Fibroblast of villous mesenchyme (primary cell): ENCODE measurements at places on chromosomes 7 and 10. TPM values are rescaled to one million over a fixed set of nuclear protein-coding genes. Genes with fewer than 3 reads are reported as not detected.

Gene GAD2
- not detected in 2 replicates for total RNA-seq

DNA sequence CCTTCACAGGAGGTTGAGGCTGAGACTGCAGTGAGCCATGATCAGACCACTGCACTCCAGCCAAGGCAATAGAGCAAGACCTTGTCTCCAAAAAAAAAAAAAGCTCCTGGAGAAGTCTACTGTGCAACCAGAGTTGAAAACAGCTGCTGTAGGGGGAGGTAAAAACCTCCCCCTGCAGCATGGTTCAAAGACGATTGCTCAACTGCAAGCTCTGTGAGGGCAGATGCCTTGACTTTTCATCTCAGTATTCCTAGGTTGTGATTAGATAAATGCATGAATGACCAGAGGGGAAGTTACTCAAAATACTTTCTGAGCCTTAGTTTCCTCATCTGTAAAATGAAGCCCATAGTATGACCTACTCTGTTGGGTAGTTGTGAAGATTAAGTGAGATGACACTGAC lies 25.0 kb upstream of the PPA1 start:
- peak; percentile 21 for DNase-seq

- DNase-seq, result no peak
These were observed 57.9 kb downstream of the CUX1 start for GRCh38 chr7:101875283-101875846.

Gene HPS1
- 43.2 and 49.3 TPM in 2 replicates for total RNA-seq

- peak; percentile 49 for DNase-seq
These were observed 47.3 kb upstream of the INSYN2A start for GRCh38 chr10:127243490-127244272.

DNA sequence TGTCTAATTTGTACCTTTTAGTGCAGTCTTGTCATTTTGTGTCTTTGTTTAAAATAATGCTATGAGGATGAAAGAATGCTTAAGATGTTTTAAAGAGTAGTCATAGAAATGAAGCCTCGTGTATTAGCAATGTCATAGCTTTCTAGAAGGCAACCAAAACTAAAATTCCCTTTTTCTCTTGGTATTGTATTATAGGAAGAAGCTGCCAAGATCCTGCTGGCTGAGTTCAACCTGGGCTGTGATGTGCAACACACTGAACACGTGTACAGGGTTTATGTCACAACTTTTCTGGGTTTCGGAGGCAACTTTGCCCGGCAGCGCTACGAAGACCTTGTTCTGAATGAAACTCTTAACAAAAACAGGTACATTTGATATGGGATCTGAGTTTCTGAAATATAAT lies 36.2 kb downstream of the COX15 start:
- no peak for DNase-seq

- no peak for DNase-seq
These were observed 167.7 kb downstream of the UBE2H start for GRCh38 chr7:129784783-129785684.

DNA sequence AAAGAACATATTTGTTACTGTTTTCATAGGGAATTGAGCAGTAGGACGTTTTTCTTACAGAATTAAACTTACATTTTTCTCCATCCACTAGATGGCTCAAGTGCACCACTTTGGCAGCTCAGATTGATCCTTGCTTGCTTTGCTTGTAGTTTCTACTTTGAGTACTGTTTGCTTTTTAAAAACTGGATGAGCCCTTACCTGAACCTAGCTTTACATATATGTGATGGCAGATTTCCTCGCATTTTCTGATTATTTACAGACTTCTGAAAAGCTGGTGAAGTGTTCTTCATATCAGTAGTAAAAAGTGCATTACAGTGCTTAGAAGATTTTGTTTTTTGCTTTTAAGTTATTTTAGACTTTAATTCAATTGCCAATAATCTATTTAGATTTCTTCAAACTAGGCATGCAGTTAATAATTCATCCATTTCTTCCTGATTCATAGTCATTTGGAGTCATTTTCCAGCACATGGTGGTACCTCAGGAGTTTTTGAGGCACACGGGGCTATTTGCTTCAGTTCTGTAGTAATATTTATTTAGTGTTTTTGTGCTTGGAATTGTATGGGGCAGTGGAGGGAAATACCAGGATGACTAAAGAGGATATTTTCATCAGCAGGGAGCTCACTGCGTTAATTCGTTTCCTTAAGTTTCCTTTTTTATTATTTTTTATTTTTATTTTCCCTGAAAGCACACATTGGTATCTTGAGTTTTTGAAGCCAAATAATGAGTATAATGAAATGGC lies 57.3 kb downstream of the MAPK8 start:
- DNase-seq, result peak; percentile 80

- DNase-seq, result no peak
These were observed 441.4 kb upstream of the COBL start for GRCh38 chr7:51757960-51758359.

GRCh38 chr7:106692450-106693051 lies 31.6 kb upstream of the CCDC71L start:
- no peak for DNase-seq
